MCF 10A (cell line): ENCODE measurements at places on chromosomes 3 and 15.
A peak's percentile ranks its signal among the peaks of the same experiment; 100 is the strongest.

- no peak for DNase-seq
Observed at GRCh38 chr3:19531426-19531825, 383.1 kb downstream of the KCNH8 start.

GRCh38 chr3:46731795-46732194, 14.1 kb upstream of the PRSS50 start:
- no peak for DNase-seq

DNA sequence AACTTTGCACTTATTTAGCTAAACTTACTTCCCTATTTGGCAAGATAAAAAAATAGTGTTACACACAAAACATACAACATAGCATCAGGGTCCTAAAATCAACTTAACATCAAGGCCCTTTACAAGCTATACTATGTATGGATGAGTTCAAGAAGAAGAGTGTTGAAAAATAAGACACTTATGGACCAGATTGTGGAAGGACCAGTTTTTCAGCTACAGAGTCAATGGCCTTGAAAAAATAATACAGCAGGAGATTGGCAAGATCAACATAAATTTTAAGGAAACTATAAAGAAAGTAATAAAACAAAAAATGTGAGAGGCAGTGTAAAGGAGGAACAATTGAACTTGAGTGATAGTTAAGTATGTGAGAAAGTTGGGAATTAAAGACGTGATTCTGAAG, 66.3 kb upstream of the BBX start:
- DNase-seq: no peak

DNA sequence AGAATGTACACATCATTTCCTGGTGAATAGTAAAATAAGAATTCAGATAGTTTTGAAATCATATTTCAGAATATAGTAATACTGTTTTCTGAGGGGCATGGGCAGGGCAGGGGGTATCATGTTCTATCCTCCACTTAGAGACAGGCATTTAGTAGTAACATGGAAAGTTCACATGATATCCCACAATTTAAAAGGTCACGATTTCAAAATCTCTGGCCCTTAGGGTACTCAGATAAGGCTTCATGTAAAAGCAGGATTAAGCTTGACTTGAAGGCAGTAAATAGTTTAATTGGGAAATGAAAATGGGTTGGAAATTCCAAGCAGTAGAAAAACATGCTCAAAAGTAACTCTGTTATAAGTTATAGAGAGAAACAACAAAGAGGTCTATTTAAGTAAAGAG, 353.2 kb upstream of the AGTR1 start:
- DNase-seq: no peak

- no peak for DNase-seq
Observed at GRCh38 chr15:99154271-99154670, 49.4 kb downstream of the SYNM start.

GRCh38 chr3:194043516-194043915, 92.4 kb upstream of the HES1 start:
- peak; percentile 23 for DNase-seq

- DNase-seq: no peak
Observed at GRCh38 chr3:130950641-130951040, 56.8 kb downstream of the ATP2C1 start.

DNA sequence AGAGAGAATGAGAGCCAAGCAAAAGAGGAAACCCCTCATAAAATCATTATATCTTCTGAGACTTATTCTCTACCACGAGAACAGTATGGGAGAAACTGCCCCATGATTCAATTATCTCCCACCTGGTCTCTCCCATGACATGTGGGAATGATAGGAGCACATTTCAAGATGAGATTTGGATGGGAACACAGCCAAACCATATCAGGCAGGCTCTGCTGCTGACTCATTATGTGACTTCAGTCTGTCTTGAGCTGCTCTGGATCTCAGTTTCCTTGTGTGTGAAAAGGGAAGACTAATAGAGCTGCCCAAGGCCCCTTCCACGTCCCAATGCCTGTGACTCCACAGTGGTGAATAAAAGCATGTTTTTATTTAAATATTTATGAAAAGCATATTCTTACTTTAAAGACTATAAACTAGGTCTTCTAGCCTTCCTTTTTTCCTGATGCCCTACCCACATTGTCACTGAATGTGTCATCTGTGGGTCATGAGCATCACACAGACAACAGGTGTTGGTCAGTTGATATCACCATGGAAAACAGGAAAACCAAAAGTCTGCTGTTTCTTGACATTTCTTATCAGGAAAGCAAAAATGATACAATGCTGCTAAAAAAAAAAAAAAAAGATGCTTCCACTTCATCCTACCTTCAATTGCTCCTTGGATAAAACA, 96.0 kb upstream of the PPP2R3A start:
- no peak for DNase-seq

DNA sequence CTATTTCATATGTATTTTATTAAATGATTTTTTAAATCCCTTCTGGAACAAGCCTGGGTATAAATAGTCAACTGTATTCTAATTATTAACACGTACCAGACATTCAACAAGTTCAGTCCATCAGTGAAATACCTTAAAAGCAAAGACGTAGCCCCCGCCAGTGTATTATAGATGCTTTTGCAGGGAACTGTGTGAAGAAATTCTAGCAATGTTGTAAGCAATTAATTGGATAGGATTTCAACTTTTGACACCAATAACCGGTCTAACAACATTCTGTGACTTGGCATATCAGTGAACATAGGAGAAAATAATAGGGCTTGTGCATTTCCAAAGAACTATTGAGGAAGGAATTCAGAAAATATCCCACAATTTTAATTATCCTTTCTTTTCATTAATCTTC, 67.2 kb upstream of the TGFBR2 start:
- no peak for DNase-seq

- peak; percentile 69 for DNase-seq
Observed at GRCh38 chr3:98329392-98330124, 24.1 kb upstream of the OR5K4 start.

GRCh38 chr3:155390351-155390750, 96.9 kb upstream of the STRIT1 start:
- DNase-seq: no peak

GRCh38 chr15:81901319-81901718, 144.5 kb downstream of the MEX3B start:
- DNase-seq: no peak

DNA sequence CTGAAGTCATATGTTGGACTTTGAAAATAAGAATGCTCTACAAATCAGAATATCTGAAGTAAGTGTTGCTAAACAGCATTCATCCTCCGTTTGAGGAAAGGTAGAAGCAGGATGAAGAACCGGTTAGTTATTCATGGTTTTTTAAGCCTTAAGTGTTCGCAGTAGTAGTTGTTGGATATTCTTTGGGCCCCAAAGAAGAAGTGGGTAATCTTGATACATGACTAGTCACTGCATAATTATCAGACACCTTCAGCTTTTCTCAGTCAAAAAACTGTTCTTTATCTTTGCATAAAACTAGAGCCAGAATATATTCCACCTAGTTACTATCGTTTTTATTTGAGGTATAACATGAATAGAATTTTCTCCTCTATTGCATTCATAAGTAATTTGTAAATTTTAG, 13.8 kb downstream of the RAB5A start:
- DNase-seq: no peak

DNA sequence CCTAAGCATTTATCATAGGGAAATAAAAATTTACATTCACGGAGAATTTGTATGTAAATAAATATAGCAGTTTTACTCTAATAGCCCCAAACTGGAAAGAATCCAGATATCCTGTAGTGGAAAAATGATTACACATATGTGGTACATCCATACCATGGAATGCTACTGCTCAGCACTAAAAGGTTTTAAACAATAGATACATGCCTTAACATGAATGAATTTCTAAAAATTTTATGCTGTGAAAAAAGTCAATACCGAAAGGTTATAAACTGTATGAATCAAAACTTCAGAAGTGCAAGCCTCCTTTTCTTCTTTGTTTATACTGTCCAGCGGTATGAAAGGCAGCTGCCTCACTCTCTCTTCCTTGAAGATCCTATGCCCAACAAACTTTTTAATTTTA, 37.5 kb upstream of the MCTP2 start:
- DNase-seq: no peak

DNA sequence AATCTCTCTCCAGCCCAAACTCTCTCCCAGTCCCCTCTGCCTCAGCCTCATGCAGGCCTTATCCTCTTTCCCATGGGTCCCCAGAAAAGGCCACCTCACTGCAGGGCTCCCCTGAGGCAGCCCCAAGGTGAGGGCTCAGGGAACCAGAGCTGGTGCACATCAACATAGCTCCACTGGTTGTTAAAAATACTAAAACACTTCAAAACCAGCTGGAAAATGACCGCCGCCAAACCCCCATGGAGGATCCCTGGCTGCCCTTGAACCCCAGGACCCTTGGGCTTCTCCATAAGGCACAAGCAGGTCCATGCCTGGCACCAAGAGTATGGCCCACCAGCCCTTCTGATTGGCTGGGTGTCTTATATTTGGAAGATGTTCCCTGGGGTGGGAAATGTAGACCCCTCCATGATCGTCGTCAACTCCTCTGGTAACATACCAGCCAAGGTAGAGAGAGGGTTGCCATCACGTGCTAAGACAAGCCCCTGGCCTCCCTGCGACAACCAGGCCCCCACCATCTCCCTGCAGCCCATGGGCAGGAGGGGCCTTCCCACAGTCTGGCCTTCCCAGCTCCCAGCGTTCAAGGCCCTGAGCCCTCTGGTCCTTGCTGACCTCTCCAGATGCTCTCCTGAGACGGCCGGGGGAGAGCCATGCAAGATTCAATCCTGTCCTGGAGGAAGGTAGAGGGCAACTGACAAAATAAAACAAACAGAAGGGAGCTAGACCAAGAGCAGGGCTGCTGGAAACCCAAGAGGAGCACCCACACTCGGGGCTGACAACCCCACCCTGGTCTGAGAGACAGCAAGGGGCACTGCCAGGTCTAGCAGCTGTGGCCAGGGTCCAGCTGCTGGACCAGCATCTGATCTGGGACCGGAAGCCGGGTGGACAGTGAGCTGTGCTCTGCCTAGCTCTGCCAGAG, 132.1 kb upstream of the PRR20G start:
- no peak for DNase-seq

DNA sequence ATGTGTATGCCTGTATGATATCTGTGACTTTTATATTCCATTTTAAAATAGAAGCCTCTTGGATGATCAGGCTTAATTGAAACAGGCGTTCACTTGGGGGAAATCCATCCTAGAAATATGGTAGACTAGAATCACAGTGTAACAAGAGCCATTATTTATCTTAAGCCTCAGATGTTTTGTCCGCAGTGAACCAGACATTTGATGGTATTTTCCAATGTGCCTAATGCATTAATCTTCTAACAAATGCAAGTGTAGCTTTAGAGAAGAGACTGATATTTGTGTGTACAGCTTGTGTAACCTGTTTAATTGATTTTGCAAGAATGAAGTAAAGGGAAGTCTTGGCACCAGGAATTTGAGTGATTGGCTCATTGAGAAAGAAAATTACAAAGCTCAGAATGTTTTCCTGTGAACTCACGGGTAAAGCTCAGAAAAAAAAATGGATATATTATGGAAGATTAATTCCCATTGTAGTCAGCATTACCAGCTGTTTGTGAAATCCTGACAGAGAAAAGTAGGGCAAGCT, 155.7 kb downstream of the SV2B start:
- no peak for DNase-seq

GRCh38 chr3:129702934-129703712, 96.6 kb upstream of the PLXND1 start:
- DNase-seq: no peak

DNA sequence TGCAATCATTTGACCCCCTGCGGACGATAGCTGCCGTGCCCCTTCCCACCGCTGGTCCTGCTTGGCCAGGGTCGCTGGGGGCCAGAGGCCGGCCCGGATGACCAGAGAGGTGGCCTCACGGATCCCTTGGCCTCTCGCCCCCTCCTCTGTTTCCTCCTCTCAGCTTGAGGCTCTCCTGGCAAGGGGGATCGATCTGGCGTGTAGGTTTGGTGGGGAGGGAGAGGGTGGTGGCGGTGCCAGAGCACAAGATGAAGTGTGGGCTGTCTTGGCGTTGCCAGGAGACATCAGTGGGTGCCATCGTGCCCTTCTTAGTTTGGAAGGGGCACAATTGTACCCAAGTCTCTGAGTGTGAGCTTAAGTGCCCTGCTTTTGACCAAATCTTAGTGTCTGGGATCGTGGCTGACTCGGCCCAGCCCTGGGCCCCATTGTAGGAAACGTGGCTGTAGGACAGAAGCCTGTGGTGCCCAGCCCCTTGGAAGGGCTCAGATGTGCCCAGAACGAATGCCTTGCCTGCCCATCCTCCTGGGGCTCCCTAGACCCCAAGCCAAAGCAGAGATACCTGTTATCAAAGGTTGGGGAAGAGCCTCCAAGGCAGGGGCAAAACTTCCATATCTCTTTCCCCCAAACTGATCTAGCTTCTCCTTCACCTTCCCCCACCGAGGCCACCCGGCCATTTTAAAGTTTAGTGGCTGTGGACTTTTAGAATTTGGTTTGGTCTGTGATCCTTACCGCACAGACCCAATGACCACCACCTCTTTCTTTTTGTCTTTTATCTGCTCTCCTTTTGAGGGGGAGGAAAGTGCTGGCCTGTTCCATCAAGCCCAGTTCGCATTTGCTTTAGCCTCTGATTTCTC, 14.4 kb downstream of the NR2F2 start:
- no peak for DNase-seq

GRCh38 chr3:153209596-153209995, 47.6 kb downstream of the RAP2B start:
- DNase-seq: peak; percentile 66

GRCh38 chr15:88231909-88232644, 24.5 kb downstream of the NTRK3 start:
- no peak for DNase-seq

DNA sequence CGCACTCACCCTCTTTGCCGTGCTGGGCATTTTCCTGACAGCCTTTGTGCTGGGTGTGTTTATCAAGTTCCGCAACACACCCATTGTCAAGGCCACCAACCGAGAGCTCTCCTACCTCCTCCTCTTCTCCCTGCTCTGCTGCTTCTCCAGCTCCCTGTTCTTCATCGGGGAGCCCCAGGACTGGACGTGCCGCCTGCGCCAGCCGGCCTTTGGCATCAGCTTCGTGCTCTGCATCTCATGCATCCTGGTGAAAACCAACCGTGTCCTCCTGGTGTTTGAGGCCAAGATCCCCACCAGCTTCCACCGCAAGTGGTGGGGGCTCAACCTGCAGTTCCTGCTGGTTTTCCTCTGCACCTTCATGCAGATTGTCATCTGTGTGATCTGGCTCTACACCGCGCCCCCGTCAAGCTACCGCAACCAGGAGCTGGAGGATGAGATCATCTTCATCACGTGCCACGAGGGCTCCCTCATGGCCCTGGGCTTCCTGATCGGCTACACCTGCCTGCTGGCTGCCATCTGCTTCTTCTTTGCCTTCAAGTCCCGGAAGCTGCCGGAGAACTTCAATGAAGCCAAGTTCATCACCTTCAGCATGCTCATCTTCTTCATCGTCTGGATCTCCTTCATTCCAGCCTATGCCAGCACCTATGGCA, 41.1 kb upstream of the CSTA start:
- no peak for DNase-seq

DNA sequence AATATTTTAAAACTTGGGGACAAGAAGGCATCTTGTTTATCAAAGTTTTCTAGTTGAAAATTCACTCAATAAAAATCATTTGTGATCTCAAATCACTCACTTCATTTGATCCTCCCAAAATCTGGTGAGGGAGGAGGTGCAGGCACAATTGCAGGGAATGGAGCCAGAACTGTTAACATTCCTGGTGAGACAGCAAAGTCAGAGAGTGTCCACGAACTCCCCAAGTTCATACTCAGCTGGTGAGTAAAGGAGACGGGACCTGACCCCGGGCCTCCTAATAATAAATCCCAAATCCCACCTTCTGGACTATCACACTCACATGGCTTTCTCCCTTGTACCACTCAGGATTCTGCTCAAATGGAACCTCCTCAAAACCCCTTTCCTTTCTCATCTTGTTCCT, 252.3 kb upstream of the LRTM1 start:
- DNase-seq: no peak

- peak; percentile 20 for DNase-seq
Observed at GRCh38 chr15:80188251-80188650, 35.5 kb downstream of the FAH start.
